ENCODE measurements at places on chromosomes 3 and 15.

DNA sequence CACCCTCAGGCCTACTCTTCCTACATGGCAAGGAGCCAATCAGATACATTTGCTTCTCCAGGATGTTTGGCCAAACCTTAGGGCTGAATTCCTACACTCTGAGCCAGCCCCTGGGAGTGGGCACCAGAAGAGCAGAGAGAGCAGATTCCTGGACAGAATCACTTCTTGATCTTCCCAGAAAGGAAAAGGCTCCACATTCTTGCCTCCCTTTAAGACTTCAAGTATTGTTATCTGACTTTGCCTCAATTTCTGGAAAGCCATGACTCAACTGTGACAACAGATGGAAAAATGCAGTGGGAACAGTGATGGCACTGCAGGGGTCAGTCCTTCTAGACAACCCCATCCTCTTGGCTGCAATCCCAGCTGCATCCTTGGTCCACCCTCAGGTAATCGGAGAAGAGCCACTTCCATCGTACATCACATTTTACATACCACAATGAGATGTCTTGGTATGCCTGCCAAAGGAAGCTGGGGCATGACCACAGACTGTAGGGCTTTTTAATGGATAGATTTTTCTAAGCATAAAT, 21.0 kb downstream of the SLCO2A1 start:
- no peaks in the 10 kb centered on the region for H3K36me3 ChIP-seq
- H3K27ac ChIP-seq = no peak overlapping the region
- H3K4me3 ChIP-seq = no peak overlapping the region

DNA sequence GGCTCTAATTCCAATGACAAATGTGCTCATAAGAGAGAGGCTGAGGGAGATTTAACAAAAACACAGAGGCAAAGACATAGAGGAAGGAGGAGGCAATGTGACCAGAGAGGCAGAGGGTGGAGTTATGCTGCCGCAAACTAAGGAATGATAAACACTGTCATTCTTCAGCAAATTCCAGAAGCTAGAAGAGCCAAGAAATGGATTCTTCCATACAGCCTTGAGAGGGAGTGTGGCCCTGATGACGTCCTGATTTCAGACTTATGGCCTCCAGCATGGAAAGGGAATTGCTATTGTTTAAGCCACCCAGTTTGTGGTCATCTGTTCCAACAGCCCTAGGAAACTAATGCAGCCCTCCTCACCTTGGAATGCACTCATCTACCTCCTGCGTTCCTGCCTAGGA, 30.5 kb downstream of the CD47 start:
- DNase-seq = no peak
- H3K4me1 ChIP-seq = no peaks in the 10 kb centered on the region
- H3K4me3 ChIP-seq = no peak overlapping the region
- H3K27me3 ChIP-seq = no peaks in the 10 kb centered on the region

DNA sequence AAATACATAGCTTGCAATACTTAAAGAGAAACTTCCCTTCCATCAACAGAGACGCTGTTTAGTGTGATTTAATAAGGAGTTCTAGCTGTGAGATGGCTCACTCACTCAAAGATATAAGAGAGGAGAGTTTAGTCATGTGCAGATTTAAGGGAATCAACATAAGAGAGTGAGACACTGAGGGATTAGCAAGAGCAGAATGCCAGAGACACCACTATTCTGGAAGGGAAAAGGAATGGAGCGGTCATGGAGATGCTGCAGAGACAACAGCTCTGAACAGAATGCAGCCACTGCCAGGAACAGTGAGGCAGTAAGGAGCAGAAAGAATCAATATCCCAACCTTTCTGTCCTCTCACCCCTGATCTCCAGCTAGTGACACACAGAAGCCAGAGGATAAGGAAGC, 248.8 kb downstream of the MBNL1 start:
- no peak for DNase-seq
- no peak overlapping the region for H3K27ac ChIP-seq
- H3K4me3 ChIP-seq = no peak overlapping the region

DNA sequence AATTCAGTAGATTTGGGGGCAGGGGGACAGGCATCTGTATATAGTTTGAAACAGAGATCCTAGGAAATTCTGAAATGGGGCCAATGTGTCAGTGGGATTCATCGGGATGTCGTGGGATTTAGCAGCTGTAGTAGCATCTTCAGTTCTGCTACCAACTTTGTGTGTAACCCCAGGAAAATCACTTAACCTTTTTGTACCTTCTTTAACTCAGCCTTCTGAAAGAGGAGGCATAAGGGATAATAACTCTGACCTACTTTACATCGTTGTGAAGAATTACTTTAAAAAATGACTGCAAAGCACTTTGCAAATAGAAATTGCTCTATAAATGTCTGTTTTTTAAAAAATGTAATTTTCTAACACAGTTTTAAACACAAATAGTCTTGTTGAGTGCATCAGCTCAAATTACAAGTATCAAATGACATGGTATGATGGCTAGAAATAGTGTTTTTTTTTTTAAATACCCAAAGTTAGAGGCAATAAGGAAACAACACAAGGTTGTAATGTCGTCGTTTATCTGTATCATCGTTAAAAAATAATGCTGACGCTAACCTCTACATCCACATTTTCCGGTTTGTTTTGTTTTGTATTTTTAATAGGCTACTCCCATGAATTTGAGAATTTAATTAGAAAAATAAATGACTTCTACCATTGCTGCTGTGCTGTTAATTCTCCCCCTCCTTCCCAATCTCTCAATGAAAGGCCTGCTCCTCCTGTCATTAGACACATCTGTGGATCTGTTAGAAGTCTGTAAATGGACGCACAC, 338.5 kb downstream of the PTPRG start:
- no peak overlapping the region for H3K4me3 ChIP-seq
- no peaks in the 10 kb centered on the region for H3K4me1 ChIP-seq
- H3K36me3 ChIP-seq = no peaks in the 10 kb centered on the region
- no peaks in the 10 kb centered on the region for H3K27me3 ChIP-seq
- DNase-seq = no peak
- no peak overlapping the region for H3K27ac ChIP-seq

DNA sequence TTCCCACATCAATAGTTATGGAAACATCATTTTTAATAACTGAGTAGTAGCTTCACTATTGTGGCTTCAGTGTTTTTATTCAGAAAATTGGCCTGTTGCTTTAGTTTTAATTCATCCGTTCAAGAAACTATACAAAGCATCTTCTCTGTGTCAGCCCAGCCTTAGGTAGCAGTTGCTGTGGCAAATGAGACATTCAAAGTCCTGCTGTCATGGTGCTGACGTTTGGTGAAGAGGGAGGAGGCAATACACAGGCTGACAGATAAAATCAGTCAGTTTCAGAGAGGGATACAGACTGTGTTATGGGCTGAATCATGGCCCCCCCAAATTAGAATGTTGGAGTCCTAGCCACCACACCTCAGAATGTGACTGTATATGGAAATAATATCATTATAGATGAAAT, 56.5 kb downstream of the SLC7A14 start:
- no peak for DNase-seq
- no peaks in the 10 kb centered on the region for H3K36me3 ChIP-seq
- H3K27ac ChIP-seq = no peak overlapping the region
- H3K4me1 ChIP-seq = no peaks in the 10 kb centered on the region

DNA sequence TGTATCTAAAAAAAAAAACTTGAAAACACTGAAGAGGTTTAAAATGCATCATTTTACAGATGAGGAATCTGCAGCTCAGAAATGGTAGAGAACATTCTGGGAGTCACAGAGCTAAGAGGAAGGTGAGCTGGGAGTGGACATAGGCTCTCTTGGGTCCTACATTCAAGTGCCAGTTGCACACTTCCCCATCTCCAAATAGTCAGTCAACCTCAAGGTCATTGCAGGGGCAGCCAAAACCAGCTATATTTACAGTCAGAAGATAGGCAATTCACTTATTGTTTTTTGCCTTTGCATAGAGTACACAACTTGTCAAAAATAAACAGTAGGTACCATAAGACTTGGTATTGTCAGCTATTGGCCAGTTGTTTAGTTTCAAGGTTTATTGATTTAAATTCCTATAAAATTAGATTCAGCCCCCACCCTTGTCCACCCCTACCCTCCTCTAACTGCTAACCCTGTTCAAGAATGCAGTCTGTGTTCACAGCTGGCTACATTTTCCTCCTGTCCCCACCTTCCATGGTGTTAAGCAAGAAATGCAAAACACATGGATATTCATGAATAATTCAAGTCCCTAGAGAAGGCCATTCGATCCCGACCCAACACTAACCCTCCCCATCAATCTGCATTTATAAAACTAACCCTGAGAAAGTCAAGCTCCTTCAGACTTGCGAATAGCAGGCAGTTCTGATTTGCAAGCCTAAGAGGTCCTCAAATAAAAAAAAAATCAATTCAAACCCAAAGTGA, 567.0 kb upstream of the MCTP2 start:
- no peak overlapping the region for H3K27ac ChIP-seq
- H3K36me3 ChIP-seq = no peaks in the 10 kb centered on the region
- H3K4me1 ChIP-seq = no peaks in the 10 kb centered on the region
- no peak overlapping the region for H3K4me3 ChIP-seq
- no peak for DNase-seq
- no peaks in the 10 kb centered on the region for H3K27me3 ChIP-seq

- no peak overlapping the region for H3K27ac ChIP-seq
- no peaks in the 10 kb centered on the region for H3K36me3 ChIP-seq
- H3K4me1 ChIP-seq = no peaks in the 10 kb centered on the region
- H3K27me3 ChIP-seq = no peaks in the 10 kb centered on the region
- H3K4me3 ChIP-seq = no peak overlapping the region
These were observed 14.3 kb downstream of the ARL8B start for GRCh38 chr3:5136211-5136918.

- H3K4me1 ChIP-seq = no peaks in the 10 kb centered on the region
- H3K4me3 ChIP-seq = no peak overlapping the region
- peaks cover 14% of the 10 kb centered on the region for H3K27me3 ChIP-seq
- H3K27ac ChIP-seq = no peak overlapping the region
These were observed 58.5 kb upstream of the GATA2 start for GRCh38 chr3:128551451-128551850.

- H3K36me3 ChIP-seq = no peaks in the 10 kb centered on the region
- H3K4me1 ChIP-seq = no peaks in the 10 kb centered on the region
- H3K4me3 ChIP-seq = no peak overlapping the region
- H3K27ac ChIP-seq = no peak overlapping the region
- DNase-seq = no peak
These were observed 248.2 kb upstream of the KCNMB2 start for GRCh38 chr3:178288074-178288473.

DNA sequence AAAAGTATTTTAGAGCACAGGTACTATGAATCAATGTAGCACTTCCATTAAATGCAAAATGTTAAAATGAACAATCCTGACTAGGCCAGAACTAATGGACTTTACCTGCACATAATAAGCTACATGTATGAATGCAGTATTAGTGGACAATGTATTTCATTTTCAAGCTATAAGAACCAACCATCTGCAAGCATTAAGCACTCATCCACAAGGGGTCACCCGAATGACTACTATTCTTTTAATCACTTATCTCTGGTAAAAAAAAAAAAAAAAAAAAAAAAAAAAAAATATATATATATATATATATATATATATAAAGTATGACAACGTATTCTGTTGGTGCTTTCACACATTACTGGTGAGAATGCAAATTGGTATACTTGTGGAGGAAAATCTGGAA, 7.2 kb downstream of the HERC1 start:
- H3K4me3 ChIP-seq = no peak overlapping the region
- no peaks in the 10 kb centered on the region for H3K36me3 ChIP-seq
- DNase-seq = no peak
- peaks cover under 1% of the 10 kb centered on the region for H3K4me1 ChIP-seq

DNA sequence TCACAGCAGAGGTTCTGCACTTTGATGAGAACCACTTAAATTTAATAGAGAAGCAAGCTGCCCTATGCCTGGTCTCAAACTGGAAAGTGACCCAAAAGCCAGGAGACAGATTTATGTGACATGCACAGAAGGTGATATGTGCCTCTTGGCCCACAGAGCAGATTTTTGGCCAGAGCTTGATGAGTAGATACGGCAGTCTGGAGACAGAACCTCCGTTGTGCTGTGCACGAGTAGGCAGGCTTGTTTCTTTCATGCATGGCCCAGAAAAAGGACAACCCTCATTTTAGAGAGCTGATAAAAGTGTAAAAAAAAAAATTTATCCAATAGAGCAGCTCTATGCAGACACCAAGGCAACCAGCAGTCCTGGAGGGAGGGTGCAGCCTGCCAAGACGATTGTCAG, 423.1 kb downstream of the CNTN6 start:
- no peaks in the 10 kb centered on the region for H3K4me1 ChIP-seq
- H3K27me3 ChIP-seq = no peaks in the 10 kb centered on the region
- H3K27ac ChIP-seq = no peak overlapping the region
- no peaks in the 10 kb centered on the region for H3K36me3 ChIP-seq
- no peak for DNase-seq

DNA sequence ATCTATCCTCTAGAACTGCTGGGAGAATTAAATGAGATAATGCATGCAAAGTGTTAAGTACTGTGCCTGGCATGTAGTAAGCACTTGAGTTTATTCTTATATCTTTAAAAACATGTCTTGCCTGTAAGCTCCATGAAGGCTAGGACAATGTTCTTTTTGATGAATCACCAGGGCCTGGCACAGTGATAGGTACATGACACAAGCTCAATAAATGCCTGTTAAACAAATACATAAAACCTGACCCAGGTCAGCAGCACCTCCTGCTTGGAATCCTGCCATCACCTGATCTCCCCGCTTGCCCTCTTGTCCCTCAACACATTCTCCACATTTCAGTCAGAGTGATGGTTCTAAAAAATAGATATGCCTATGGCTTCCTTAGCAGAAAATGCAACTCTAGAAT, 186.8 kb downstream of the CHST2 start:
- no peak overlapping the region for H3K27ac ChIP-seq
- no peaks in the 10 kb centered on the region for H3K36me3 ChIP-seq
- H3K4me1 ChIP-seq = peaks cover 3% of the 10 kb centered on the region

- peaks cover 32% of the 10 kb centered on the region for H3K27me3 ChIP-seq
- H3K36me3 ChIP-seq = no peaks in the 10 kb centered on the region
- no peak for DNase-seq
- H3K27ac ChIP-seq = no peak overlapping the region
- no peak overlapping the region for H3K4me3 ChIP-seq
These were observed 2.9 kb downstream of the CADM2 start for GRCh38 chr3:84961521-84962255.

GRCh38 chr15:101410612-101411011, 78.9 kb downstream of the PCSK6 start:
- H3K27me3 ChIP-seq = no peaks in the 10 kb centered on the region
- no peak overlapping the region for H3K4me3 ChIP-seq
- H3K4me1 ChIP-seq = no peaks in the 10 kb centered on the region
- H3K27ac ChIP-seq = no peak overlapping the region

- no peaks in the 10 kb centered on the region for H3K27me3 ChIP-seq
- peaks cover 6% of the 10 kb centered on the region for H3K36me3 ChIP-seq
- no peaks in the 10 kb centered on the region for H3K4me1 ChIP-seq
- H3K4me3 ChIP-seq = no peak overlapping the region
These were observed 94.7 kb downstream of the PIK3CB start for GRCh38 chr3:138740072-138740471.

GRCh38 chr3:194137008-194137505, 1.1 kb downstream of the HES1 start:
- H3K36me3 ChIP-seq = no peaks in the 10 kb centered on the region
- peak overlapping the region; percentile 54 for H3K4me3 ChIP-seq

- no peaks in the 10 kb centered on the region for H3K27me3 ChIP-seq
- H3K4me3 ChIP-seq = no peak overlapping the region
- peak; percentile 54 for DNase-seq
- H3K27ac ChIP-seq = peak overlapping the region; percentile 53
These were observed 4.6 kb downstream of the SNUPN start for GRCh38 chr15:75620841-75621391.

All from colonic mucosa (tissue), 4 donors.